ENCODE measurements at places on chromosomes 16 and 17. TPM values are rescaled to one million over a fixed set of nuclear protein-coding genes. Genes with fewer than 3 reads are reported as not detected.
A peak's percentile ranks its signal among the peaks of the same experiment; 100 is the strongest.

DNA sequence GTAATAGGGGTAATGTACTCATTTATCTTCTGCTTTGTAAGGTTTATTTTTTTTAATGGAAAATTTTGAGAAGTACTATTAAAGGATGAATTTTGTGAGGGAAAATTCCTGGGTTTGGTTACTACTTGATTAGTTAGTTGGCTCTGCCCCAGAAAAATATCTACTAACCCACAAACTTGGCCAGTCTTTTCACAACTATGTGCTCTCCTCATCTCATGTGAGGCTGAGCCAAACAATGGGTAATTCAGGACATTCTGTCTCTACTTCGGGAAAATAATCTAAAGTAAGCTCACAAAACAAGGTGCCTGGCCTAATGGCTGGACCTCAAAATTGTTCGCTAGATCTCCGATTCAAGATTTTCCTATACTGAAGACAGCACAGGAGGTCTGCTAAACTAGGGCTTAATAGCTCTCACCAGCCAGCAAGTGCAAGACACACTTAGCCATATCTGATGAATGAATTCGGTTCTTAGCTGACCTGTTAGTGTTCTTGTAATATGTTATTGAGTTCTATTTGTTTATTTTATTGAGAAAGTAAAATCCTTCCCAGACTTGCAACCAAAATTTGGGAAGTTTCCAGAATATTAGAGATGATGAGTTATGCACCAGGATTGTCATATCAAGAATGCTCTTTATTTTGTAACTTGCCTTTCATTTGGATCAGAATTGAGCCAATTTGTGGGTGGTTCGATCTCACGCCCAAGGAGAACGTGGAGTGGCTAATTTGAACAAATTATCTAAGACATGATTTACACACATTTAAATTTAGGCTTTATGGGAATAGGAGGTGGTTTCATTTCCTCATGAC, 5.7 kb downstream of the KCNJ16 start:
- H3K27ac ChIP-seq = peak overlapping the region; percentile 15
- H3K27me3 ChIP-seq = no peaks in the 10 kb centered on the region
- DNase-seq = no peak
- H3K4me1 ChIP-seq = no peaks in the 10 kb centered on the region
- no peaks in the 10 kb centered on the region for H3K36me3 ChIP-seq

DNA sequence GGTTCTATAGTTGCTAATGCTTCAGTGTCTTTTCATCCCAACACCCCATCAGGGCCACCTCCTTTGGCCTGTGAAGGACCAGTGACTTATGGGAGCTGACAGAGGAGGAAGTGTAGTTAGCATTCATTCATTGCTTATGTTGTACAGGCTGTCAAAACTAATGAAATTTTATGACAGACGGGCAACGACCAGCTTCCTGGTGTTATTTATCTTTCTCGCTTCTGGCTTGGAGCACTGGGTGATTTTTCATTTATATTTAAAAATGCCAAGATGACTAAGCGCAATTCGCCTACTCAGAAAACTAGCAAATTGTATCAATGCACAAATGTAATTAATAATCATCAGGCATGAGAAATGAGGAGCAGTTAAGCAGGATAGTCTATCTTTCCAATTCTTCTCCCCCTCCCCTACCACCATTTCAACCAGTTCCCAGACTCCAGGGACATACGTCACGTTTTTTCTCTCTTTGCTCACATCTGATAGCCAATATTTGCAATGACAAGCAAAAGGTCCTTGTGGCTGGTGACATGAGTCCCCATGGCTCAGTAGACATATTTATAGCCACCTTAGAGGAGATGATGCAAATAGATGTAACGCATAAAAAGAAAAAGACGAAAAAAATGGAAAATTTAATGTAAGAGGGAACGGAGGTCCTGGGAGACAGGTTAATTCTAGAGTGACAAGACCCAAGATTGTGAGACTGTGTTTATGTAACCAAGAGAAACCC, 11.2 kb downstream of the CDRT15 start:
- H3K4me3 ChIP-seq = no peak overlapping the region
- H3K4me1 ChIP-seq = no peaks in the 10 kb centered on the region
- no peak for DNase-seq
- no peak overlapping the region for H3K27ac ChIP-seq
- no peaks in the 10 kb centered on the region for H3K27me3 ChIP-seq
- H3K36me3 ChIP-seq = no peaks in the 10 kb centered on the region

DNA sequence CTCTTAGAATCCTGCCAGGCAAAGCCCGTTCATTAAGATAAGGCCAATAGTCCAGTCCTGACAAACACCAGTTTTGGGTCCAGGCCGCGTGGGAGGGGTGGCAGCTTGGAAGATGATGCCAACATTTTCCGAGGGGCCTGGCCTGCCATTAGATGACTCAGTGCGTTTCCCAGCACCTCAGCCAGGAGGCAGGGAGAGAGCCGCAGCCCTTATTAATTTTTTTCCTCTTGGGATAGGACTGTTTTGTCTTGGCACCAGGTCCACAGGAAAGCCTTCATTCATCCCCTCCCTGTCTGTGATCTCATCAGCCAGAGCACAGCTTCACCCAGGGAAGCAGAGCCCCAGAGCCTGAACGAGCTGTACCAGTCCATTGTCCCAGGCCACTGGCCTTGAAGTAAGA, 4.7 kb upstream of the NDEL1 start:
- no peaks in the 10 kb centered on the region for H3K27me3 ChIP-seq
- DNase-seq = peak; percentile 58
- peaks cover 21% of the 10 kb centered on the region for H3K4me1 ChIP-seq

DNA sequence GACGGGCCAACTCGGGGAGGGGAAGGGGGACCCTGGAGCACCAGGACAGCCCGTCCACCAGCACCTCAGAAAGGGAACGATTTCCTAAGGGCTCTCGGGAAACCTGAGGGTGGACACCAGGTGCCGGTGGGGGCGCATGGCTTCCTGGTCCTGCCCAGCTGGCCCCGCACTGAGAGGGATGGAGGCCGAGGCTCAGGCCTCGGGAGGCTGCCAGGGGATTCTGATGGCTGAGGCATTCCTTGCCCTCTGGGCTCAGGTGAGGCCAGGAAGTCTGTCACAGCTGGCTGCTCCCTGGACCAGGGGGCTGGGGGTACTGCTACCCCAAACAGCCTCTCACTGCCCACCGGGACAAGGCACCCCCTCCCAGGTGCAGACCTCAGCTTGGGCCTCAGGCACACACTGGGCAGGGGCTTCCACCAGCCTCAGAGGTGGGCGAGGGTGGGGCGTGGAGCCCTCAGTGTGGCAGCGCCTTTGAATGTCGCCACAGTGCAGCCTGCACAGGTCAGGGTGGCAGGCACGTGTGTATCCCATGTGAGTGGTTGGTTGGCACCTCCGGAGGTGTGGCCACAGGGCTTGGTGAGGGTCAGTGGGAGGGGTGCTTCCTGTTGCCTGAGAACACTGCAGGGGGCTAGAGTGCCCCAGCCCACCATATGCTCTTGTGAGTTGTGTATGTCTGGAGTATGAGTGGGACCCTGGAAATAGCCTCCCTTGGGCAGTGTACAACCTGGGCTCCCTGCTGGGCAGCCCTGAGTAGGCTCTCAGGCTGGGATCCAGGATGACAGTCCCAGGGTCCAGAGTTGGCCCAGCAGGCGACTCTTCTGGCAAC, 3.9 kb upstream of the FSCN2 start:
- no peak for DNase-seq
- H3K27ac ChIP-seq = no peak overlapping the region
- H3K36me3 ChIP-seq = no peaks in the 10 kb centered on the region
- no peak overlapping the region for H3K4me3 ChIP-seq

DNA sequence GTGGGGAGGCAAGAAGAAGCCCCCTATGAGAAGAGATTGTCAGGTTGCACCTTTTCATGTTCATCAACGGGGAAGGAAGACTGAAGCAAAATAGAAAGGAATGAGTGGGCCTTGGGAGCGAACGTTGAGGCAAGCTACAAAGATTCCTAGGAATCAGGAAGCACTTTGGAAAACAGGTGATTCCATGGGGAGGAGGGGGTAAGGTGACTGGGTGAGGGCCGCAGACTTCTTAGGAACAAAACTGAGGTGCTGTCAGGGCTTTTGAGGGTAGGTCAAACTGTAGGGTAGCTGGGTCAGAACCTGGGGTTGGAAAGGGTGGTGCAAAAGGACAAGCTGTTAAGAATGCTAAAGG, 528 bp downstream of the ITFG1 start:
- H3K27me3 ChIP-seq = no peaks in the 10 kb centered on the region
- peak overlapping the region; percentile 94 for H3K4me3 ChIP-seq
- peaks cover 18% of the 10 kb centered on the region for H3K36me3 ChIP-seq

DNA sequence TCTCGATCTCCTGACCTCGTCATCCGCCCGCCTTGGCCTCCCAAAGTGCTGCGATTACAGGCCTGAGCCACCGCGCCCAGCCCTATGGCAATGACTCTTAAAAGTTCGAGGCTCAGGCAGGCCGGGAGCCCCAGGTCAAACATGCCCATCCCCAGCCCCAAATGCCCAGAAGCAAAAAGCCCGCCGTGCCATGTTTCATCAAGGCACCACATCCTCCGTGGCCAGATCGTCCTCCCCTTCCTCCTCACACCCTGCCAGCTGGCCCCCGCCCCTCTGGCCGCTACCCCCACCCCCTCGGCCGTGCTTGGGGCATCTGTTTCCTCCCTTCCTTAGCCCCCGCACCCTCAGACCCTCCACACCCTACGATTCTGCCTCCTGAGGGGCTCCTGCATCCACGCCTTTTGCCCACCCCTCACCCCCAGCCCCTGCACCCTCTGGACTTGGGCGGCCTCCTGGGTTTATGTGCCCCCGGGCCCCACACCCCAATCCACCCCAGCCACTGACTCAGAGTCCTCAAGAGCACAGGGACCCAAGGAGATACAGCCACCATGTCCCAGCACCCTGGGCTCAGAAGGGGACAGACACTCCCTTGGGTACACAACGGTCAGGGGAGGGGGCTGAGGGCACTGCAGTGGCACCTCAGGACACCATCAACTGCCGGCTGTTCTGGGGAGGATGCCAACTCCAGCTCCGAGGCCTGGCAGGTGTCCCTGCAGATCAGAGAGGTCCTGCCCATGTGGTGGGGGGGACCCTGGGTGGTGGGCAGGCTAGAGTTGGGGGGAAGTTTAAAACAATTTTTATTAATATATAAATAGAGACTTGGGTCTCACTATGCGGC, 7.1 kb downstream of the CTRB1 start:
- H3K4me3 ChIP-seq = no peak overlapping the region
- H3K36me3 ChIP-seq = peaks cover 25% of the 10 kb centered on the region
- no peak for DNase-seq
- H3K4me1 ChIP-seq = peaks cover 31% of the 10 kb centered on the region
- peaks cover 10% of the 10 kb centered on the region for H3K27me3 ChIP-seq

GRCh38 chr17:19752216-19753050, 4.3 kb upstream of the ALDH3A1 start:
- peaks cover 10% of the 10 kb centered on the region for H3K4me1 ChIP-seq
- H3K4me3 ChIP-seq = no peak overlapping the region
- peaks cover 14% of the 10 kb centered on the region for H3K27me3 ChIP-seq
- H3K36me3 ChIP-seq = no peaks in the 10 kb centered on the region

- H3K27ac ChIP-seq = peak overlapping the region; percentile 96
- H3K27me3 ChIP-seq = no peaks in the 10 kb centered on the region
- peaks cover 70% of the 10 kb centered on the region for H3K4me1 ChIP-seq
Observed at GRCh38 chr17:75876938-75877751, 1.2 kb downstream of the TRIM47 start.

GRCh38 chr17:81511554-81511803, 1.1 kb downstream of the ACTG1 start:
- DNase-seq = no peak
- no peaks in the 10 kb centered on the region for H3K27me3 ChIP-seq
- H3K4me1 ChIP-seq = peaks cover 73% of the 10 kb centered on the region
- peak overlapping the region; percentile 99 for H3K27ac ChIP-seq
- H3K36me3 ChIP-seq = peaks cover 42% of the 10 kb centered on the region
- H3K4me3 ChIP-seq = peak overlapping the region; percentile 93

DNA sequence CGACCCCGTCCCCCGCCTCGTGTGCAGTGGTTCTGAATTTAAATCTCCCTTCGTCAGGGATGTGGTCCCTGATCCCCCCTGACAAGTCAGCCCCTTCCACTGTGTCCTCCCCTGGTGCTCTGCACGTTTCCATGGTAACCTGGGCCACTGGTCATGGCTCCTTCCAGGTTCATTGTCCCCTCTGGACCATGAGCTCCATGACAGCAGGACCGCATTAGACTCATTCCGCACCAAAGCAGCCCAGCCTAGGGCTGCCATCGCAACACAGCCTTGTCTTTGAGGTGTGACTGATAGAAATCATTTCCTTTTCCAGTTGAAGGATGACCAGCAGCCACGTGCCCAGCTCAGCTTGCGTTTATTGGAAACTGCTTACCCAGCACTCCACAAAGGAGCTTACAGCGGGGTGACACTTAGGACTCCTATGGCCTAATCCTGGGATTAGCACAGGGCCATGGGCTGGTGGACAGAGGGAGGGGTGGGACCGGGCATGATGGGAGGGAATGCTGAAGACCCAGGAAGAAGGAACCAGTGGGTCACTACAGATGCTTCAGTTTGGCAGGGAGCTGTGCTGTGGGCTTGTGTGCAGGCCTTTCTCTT, 7.6 kb downstream of the RCVRN start:
- peaks cover 33% of the 10 kb centered on the region for H3K27me3 ChIP-seq
- no peaks in the 10 kb centered on the region for H3K36me3 ChIP-seq
- no peak overlapping the region for H3K27ac ChIP-seq
- DNase-seq = no peak

GRCh38 chr17:964876-965275, 14.7 kb downstream of the NXN start:
- H3K27me3 ChIP-seq = no peaks in the 10 kb centered on the region
- DNase-seq = no peak
- H3K4me3 ChIP-seq = no peak overlapping the region
- no peak overlapping the region for H3K27ac ChIP-seq

- peaks cover 94% of the 10 kb centered on the region for H3K4me1 ChIP-seq
- H3K4me3 ChIP-seq = no peak overlapping the region
- peaks cover 8% of the 10 kb centered on the region for H3K36me3 ChIP-seq
- peak overlapping the region; percentile 96 for H3K27ac ChIP-seq
Observed at GRCh38 chr17:2071024-2071385, 16.1 kb downstream of the HIC1 start.

GRCh38 chr16:90008708-90009145, 10.5 kb downstream of the DBNDD1 start:
- no peak overlapping the region for H3K27ac ChIP-seq
- no peak overlapping the region for H3K4me3 ChIP-seq
- no peaks in the 10 kb centered on the region for H3K27me3 ChIP-seq
- no peak for DNase-seq

GRCh38 chr16:19184823-19185509, 16.9 kb downstream of the SYT17 start:
- DNase-seq = no peak
- H3K4me3 ChIP-seq = no peak overlapping the region
- peaks cover under 1% of the 10 kb centered on the region for H3K4me1 ChIP-seq
- no peaks in the 10 kb centered on the region for H3K27me3 ChIP-seq
- no peak overlapping the region for H3K27ac ChIP-seq
- H3K36me3 ChIP-seq = no peaks in the 10 kb centered on the region

- peak overlapping the region; percentile 96 for H3K27ac ChIP-seq
- DNase-seq = no peak
- peaks cover 87% of the 10 kb centered on the region for H3K4me1 ChIP-seq
- peak overlapping the region; percentile 76 for H3K4me3 ChIP-seq
Observed at GRCh38 chr17:7580604-7581575, 1.5 kb downstream of the CD68 start.

Gene INPP5K
- 35.2 TPM for total RNA-seq

Gene CIBAR2
- total RNA-seq = not detected

Gene ZNF319
- 10.0 TPM for total RNA-seq

Gene CCDC78
- total RNA-seq = 0.49 TPM

Gene CES2
- total RNA-seq = 88.5 TPM

Gene COA3
- 71.0 TPM for total RNA-seq

Gene SOST
- 0.14 TPM for total RNA-seq

Gene C17orf107
- 0.80 TPM for total RNA-seq

Gene TP53TG3F
- total RNA-seq = not detected

Measured in left ventricle myocardium inferior (tissue), 1 donor.